Lung microvascular endothelial cell (primary cell): ENCODE measurements at places on chromosomes 3 and 15. TPM values are rescaled to one million over a fixed set of nuclear protein-coding genes. Genes with fewer than 3 reads are reported as not detected.

DNA sequence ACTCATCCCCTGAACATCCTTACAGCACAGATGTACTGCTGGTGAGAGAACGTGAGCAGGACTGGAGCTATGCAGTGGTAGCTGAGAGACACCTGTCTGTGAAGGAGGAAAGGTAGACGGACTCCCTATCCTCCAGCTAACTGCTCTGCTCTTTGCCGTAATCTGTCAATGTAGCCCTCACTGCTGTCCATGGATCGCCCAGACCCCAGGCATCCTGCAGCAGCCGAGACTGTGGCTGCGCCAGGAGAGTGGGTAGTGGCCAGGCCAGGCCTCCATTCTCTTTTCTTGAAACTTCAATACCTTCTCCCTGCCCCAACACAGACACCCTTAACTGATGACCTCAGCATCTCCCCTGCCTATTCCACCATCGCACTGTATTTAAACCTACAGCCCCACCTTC lies 44.5 kb downstream of the CRABP1 start:
- DNase-seq = no peak

- peak; percentile 29 for DNase-seq
Measured at GRCh38 chr3:36679384-36680200, 84.8 kb downstream of the DCLK3 start.

GRCh38 chr15:54990793-54991192 lies 205.9 kb downstream of the RSL24D1 start:
- no peak for DNase-seq

GPR160 gene
- total RNA-seq = 0.99 and 1.7 TPM in 2 replicates

NBEAL2 gene
- 14.2 and 16.5 TPM in 2 replicates for total RNA-seq

PLSCR4 gene
- total RNA-seq = 494 and 1,169 TPM in 2 replicates

CSK gene
- total RNA-seq = 24.4 and 37.9 TPM in 2 replicates

BCHE gene
- 11.6 and 36.5 TPM in 2 replicates for total RNA-seq
